ENCODE measurements at places on chromosomes 2 and 18.

DNA sequence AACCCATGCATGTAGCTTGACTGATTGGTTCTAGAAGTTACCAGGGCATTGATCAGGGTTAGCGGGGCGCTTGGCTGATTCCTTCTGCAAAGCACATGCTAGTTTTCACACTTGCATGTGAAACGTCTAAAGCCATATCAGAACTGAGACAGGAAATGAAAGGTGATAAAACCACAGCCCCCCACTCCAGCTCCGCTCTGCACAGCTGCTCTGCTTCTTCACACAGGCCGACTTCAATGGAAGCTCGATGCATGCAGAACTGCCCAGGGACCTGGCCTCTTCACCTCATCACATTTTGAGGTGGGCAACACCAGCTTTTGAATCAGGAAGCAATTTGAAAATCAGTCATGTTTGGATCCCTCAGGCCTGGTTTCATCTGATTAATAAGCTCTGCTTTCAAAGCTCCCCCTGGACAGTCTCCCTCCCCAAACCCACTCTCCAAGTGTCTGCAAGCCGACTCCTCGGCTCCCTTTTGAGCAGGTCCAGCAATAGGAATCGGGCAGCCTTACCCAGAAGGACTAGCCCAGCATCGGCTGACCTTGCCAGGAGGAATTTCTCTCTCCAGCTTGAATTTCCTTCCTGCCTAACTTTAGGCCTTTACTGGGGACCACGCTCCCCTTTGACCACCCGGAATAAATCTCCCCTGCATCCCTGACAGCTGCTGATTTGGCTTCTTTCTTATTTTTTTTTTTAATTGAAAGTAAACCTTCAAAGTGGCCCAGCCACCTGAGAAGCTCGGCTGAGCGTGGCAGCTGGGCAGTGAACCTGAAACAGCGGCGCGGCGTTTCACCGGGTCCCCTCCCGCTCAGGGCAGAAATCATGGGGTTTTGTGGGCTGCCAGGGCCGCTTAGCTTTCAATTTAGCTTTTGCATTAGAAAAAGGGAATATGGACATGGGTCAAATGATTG is 31.7 kb downstream of the HRH4 start:
- no peak for DNase-seq

- DNase-seq = no peak
Observed at GRCh38 chr2:86781363-86781762, 9.3 kb downstream of the CD8A start.

DNA sequence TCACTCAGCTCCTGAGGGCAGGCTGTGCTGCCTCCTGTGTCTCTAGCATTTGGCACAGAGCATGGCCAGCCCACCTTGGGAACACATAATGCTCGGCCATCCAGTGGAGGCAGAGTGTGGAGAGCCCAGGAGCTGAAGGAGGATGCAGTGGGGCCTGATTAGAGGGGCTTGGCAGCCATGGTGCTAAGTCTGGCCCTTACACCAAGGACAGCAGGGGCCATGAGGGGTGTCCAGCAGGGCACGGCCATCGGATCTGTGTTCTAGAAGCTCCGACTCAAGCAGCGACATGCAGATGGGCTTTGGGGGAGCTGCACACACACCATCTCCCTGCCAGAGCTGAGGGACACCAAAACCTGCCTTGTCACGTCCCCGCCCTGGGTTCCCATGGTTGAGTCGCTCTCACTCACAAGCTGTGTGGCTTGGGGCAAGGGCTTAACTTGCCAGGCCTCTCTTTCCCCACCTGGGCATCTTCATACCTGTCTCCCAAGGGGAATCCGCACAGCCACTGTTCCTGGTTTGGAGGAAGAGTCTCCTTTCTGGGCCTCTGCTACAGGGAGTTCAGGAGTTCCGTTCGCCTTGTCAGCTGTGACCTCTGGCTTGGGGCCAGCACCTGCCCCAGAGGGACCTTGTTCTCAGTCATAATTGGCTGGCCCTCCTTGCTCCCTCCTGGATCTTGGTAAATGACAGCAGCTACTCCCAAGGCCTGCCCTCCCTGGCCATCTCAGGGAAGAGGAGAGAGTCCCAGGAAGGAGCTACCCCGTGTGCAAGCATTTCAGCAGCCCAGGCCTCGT is 1.3 kb upstream of the TOGARAM2 start:
- no peak for DNase-seq

GRCh38 chr2:237614151-237614720 is 13.2 kb upstream of the LRRFIP1 start:
- DNase-seq = no peak

All from fibroblast of mammary gland (primary cell).